ENCODE measurements at places on chromosomes 6 and 20. TPM values are rescaled to one million over a fixed set of nuclear protein-coding genes. Genes with fewer than 3 reads are reported as not detected.

DNA sequence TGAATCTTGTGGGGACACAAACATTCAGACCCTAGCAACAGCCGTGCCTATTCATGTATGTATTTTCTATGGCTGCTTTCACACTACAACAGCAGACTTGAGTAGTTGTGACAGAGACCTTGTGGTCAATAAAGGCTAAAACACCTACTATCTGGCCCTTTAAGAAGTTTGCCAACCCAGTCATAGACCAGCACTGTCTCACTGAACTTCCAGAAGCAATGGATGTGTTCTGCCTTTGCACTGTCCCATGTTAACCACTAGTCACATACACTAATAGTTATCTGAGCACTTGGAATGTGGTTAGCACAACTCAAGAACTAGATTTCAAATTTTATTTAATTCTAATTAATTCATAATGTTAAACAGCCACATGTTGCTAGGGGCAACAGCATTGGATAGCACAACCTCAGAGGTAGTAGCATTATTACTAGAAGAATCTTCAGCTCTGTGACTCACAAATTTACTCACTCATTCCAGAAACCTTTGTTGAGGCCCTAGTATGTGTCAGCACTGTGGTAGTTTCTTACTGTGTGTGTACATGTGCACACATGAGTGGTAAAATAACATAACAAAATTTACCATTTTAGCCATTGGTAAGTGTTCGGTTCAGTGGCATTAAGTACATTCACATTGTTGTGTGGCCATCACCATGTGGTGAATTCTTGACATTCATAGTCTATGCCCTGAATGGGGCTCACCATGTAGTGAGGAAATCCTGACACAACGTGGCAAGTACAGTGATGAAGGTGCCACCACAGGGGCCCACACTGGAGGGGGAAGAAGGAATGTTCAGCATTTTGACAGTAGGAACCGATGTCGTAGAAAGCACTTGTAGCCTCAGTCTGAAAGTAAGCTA lies 107.3 kb downstream of the CEP57L1 start:
- DNase-seq = peak; percentile 62

DNA sequence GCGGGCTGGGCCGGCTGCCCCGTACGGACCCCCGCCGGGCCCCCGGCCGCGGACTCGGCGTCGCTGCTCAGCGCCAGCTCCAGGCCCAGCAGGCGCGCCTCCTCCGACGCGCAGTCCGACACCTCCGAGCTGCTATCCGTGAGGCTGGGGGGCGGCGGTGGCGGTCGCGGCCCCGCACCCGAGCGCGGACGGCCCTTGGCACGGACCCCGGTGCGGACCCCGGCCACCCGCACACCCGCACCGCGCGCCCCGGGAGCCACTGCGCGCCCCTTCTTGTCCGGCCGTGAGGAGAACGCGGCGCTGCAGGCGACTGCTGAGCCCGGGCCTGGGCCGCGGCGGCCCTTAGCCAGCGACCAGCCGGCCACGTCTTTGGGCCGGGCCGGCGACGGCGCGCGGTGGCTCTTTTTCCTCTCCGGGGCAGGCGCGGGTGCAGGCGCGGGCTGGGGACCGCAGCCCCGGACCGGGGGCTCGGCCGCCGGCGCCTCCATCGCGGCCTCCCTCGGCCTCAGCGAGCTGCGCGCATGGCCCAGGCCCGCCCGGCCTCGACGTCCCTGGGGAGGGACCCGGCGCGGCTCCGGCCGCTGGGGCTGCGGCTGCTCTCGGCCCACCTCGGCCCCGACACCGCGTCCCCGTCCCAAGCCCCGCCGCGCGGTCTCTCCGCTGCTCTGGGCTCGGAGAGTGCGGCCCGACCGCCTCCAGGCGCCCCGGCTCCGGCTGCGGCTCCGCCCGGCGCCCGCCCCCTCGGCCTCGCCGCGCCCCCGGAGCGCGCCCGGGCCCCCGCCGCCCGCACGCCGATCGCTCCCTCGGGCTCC lies 12.9 kb upstream of the TLDC2 start:
- DNase-seq = no peak

- no peak for DNase-seq
Observed at GRCh38 chr20:5327356-5327755, 10.6 kb upstream of the PROKR2 start.

HDGFL1 gene
- not detected for total RNA-seq

Measured in activated naive CD4-positive, alpha-beta T cell treated with anti-CD3 and anti-CD28 coated beads for 36 hours (primary cell).